ENCODE measurements at places on chromosomes 2 and 18.

GRCh38 chr2:134366359-134366758 lies 112.5 kb downstream of the MGAT5 start:
- DNase-seq = no peak

DNA sequence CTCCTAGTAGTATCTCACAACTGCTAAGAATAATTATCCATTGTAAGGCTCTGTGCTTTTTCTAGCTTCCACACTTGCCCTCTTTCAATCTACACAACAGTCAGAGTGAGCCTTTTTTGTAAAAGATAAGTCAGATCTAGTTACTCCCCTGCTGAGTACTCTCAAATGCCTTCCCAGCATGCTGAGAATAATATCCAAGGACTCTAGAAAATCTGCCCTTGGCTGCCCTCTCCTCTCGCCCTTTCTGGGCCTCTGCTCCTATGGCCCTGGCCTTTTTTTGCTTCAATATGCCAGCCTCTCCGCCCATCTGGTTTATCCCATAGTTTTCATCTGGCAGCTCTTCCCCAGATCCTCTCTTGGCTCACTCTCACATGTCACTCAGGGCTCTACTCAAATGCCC lies 455.9 kb upstream of the UBE2E3 start:
- no peak for DNase-seq

- no peak for DNase-seq
These were observed 95.2 kb upstream of the KLF7 start for GRCh38 chr2:207260947-207261346.

DNA sequence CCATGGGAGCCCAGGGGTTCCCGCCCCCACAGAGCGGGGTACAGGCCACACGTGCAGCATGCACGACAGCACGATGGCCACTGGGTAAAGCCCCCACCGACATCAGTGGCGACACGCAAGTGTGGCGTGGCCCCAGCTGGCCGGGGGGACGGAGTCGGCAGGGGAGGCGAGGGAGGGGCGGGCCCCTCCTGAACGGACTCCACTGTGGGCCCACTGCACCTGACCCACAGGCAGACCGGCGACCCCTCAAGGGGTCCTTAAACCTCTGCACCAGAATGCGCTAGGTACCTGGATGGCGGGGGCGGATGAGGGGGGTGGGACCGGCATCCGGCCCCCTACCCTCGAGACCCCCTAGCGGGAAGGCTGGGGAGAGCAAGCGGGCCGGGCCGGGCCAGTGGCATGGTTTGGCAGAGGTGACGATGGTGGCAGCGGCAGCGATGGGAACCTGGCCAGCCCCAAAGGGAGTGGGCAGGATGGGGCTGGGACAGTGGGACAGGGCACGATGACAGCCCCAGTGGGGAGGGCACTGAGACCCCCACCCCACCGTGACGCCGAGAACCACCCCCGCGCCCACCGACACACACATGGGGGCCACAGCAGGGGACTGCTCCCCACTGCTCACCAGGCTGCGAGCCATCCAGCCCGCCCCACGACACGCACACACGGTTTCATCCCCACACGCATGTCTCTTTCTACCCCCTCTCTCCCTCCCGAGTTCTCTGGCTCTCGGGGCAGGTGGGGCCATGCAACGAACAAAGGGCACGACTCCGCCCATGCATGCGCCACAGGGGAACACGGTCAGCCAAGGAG lies 91.9 kb upstream of the ANKRD30BL start:
- DNase-seq = no peak

- no peak for DNase-seq
These were observed 64.0 kb downstream of the STPG4 start for GRCh38 chr2:47091118-47091517.

- DNase-seq = no peak
These were observed 94.1 kb downstream of the COL6A3 start for GRCh38 chr2:237319887-237320286.

DNA sequence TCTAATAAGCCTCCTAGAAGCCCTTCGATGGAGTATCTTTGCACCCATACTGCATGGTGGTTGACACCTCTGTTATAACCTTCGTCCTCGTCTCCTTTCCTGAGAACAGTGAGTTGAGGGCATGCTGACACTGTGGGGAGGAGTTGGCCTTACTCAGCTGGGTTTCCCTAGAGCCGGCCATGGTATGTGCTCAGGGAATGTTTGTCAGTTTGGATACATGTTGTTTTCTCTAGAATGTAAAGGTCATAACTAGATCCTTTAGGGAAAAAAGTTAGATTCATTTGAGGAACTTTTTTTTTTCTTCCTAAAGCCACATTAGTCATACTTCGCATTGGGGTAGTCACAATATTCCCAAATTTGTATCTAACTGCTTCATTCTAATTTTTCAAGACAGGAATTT lies 106.0 kb upstream of the FOSL2 start:
- DNase-seq = no peak

- DNase-seq = no peak
These were observed 254.9 kb downstream of the MYO3B start for GRCh38 chr2:170432823-170433222.

DNA sequence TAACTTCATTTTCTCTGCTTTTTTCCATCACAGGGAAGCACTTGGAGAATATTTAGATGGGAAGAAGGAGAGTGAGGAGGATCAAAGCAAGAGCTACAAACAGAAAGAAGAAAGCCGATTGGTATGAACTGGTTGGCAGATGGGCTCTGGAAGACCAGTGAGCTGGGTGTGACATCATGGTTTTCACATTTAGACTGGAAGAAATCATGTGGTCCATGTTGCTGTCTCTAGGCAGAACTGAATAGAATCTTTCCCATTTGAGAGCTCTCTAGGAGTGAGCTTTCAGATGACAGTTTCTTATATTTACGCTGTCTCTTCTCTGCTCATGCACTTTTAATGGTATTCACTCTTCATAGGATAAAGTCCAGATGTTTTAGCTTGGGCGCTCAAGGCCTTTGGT lies 12.6 kb downstream of the DRC1 start:
- DNase-seq = no peak

DNA sequence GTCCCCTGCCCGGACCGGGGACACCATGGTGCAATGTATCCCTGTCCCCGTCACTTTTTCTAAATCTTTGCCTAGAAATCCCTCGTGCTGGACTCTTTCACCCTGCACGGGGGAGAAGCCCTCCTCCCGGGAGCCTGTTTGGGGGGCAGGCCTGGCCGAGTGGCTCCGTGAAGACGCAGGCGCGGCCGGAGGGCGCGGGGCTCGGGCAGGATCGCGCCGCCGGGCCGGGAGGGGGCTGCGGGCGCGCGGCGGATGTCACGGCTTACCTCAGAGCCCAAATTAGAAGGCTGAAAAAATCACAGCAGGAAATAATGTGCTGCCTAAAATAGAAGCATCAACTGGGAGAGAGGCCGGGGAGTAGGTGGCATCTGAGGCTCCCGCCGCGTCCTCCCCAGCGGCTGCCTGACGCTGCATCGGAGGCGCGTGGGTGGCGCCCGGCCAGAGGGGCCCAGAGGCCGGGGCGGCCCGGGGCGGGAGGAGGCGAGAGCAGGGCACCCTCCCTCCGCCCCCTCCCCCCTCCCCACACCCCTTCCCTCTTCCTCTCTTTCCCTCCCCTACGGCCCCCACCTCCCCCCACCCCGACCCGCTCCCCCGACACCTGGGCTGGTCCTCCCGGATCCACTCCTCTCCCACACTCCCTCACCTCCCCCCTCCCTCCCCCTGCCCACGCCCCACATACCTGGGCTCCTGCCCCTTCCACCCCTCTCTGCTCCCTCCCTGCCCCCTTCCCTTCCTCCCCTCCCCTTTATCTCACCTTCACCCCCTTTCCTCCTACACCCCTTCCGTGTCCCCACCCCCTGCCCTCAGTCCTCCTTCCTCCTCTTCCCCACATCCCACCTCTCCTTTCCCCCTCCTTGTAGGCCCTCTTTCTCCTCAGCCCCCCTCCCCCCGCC lies 51.9 kb downstream of the SLC4A1AP start:
- no peak for DNase-seq

- no peak for DNase-seq
These were observed 1045.7 kb upstream of the CELF4 start for GRCh38 chr18:38611036-38611964.

DNA sequence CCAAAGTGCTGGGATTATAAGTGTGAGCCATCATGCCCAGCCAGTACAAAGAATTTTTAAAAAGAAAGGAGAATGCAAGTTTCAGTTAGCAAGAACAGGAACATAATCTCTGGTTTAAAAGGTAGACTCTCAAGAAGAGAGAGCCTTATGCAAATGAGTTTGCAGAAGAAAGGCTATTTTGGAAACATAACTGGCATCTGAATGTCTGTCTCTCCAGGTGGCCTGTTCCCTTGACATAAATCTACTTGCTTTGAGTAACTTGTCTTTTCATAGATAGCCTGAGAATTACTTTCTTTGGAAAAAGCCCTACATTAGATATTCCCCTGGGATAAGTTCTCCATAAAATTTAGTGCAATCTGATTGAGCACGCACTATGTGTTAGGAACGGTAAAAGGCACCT lies 109.6 kb downstream of the ICOS start:
- DNase-seq = no peak

GRCh38 chr2:199458009-199458805 lies 468 bp upstream of the SATB2 start:
- no peak for DNase-seq
